ENCODE measurements at places on chromosomes 16 and 17.

GRCh38 chr17:9279893-9280292 lies 258.6 kb downstream of the NTN1 start:
- DNase-seq = no peak

DNA sequence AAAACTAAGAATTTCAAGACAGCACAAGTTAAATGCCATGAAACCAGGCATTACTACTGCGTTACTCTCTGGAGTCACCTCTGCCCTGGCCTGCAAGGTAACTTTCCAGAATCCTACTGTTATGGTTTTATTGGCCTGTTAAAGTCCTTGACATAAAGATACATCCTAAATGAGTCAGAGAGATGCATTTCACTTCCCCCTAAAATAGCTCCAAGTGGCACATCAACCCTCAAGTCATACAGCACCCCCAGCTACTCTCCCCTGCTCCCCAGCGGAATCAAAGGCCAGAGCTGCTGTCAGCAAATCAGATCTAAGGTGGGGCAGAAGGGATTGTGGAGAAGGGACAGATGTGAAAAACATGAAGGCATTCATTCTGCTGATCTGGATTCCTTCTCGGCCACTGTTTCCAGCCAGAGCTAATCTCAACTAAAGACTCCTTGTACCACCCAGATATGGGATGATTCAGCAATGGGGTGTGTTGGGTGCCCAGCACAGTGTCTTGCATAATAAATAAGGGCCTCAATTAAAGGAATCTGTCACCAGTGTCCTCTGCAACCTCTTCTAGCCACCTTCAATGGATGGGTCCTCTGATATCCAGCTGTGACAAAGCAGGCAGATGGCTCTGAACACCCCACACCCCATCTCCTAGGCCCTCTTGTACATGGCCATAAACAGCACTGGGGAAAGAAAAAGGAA lies 8.5 kb upstream of the CCL1 start:
- no peak for DNase-seq

DNA sequence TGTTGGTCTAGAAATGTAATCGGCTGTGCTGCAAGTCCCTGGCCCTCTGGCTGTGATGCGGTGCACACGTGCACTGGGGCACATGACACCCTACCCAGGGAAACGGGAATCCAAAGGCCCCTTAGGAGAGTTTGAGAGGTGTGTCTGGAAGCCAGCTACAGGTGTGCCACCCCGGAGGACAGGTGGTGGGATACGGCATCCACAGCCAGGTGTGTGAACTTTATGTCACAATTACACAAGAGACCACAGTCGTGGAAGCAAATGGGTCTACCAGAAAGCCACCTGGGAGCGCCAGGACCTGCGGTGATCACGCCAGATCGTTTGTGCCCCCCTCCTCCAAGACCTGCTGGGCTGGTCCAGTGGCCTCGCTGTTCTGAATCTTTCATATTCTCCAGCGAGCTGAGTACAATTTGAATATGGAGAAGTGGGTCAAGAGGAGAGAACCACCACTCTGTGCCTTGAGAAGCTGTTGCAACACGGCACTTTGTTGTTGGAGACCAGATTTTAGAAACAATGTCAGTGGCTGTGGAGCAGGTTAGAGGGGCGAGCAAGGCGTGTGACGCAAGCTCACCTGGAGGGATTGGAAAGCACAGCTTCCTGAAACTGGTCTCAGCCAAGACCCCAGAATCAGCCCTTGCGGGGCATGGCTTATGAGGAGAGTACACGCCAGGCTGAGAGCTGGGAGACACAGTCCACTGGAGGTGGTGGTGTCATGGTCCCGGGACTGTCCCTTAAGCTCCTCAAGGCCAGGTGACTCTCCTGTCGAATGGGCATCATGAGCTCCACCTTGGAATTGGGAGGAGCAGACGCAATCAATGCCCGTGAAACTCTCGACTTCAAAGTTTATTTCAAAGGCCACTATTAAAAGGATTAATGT lies 37.4 kb downstream of the COX4I1 start:
- DNase-seq = no peak

- DNase-seq = peak; percentile 8
Observed at GRCh38 chr17:68698746-68699145, 97.6 kb upstream of the FAM20A start.

DNA sequence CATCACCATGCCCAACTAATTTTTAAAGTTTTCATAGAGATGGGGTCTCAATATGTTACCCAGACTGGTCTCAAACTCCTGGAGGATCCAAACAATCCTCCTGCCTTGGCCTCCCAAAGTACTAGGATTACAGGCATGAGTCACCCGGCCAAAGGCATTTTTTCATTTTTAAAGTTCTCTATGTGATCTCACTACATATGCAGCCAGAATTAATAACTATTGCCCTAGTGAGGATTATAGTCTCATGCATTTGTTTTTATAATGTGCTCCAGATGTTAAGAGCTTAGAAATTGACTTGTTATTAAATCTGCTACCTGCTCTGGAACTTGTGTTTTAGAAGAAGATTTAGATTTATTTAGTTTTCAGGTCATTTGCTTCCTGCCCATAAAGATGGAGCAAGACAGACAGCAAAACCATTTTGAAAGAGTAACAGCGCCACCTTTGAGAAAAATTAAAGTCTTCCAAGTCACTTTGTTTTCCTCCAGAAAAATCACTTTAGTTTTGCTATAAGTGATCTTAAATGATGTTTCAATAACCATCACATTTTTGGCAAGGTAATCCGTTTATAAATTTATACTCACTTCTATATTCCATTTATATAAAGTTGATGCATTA lies 79.5 kb downstream of the CA4 start:
- DNase-seq = no peak

DNA sequence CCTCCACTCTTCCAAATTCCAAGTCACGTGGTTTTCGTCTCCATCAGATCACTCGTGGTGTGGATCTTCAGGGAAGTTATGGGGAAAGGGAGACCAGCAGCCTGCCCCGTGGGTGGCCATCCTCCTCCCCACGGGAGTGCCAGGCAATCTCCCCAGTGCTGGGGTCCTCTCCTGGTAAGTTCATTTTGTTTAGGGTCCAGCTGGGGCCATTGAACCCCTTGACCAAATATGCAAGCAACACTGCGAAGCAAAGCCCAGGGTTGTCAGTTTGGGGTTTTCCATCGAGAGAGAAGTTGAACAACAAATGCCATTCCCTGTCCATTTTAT lies 4.1 kb upstream of the LCMT1 start:
- DNase-seq = no peak

GRCh38 chr16:75443298-75443697 lies 10.0 kb upstream of the CFDP1 start:
- no peak for DNase-seq

- no peak for DNase-seq
Observed at GRCh38 chr16:65061935-65062518, 59.8 kb downstream of the CDH11 start.

GRCh38 chr17:28973425-28973824 lies 22.1 kb upstream of the PHF12 start:
- peak; percentile 22 for DNase-seq

DNA sequence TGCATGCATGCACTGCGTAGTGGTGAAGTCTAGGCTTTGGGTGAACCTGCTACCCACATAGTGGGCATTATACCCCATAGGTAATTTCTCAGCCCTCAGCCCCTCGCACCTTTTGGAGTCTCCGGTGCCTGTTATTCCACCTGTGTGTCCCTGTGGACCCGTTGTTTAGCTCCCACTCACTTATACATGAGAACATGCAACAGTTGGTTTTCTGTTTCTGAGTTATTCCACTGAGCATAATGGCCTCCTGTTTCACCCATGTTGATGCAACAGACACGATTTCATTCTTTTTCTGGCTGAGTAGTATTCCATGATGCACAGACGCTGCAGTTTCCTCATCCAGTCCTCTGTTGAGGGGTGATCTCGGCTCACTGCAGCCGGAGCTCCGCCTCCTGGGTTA lies 141.5 kb upstream of the CHMP6 start:
- no peak for DNase-seq

DNA sequence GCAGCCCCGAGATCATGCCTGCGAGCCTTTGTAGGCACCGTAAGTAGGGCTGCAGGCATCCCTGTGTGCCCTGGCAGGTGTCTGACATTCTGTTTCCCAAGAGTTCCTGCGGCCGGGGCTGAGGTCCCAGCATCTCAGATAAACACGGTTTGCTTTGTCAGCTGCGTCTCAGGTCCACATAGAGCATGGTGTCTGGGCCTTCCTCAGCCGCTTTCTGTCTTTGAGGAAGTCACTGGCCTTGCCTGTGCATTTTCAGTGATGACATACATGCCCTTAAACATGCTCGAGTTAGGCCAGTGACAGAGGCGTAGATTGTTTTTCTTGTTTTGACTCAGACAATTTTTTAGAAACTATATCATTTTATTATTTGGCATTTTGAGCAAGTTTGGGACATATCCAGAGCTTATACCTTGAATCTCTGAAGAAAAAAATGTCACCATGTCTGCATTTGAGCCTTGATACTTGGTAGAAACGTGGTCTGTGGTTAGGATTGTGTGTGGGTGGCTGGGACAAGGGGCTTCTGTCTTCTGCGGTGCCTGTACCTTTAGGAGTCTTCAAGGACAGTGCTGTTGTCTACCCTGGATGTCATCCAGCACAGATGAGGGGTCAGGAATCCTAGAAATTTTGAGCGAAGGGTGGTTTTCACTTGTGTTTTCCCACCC lies 105.8 kb downstream of the SNX29 start:
- no peak for DNase-seq

GRCh38 chr16:88618956-88619667 lies 19.3 kb upstream of the IL17C start:
- DNase-seq = no peak

- peak; percentile 48 for DNase-seq
Observed at GRCh38 chr17:64282753-64283080, 19.7 kb upstream of the TEX2 start.

DNA sequence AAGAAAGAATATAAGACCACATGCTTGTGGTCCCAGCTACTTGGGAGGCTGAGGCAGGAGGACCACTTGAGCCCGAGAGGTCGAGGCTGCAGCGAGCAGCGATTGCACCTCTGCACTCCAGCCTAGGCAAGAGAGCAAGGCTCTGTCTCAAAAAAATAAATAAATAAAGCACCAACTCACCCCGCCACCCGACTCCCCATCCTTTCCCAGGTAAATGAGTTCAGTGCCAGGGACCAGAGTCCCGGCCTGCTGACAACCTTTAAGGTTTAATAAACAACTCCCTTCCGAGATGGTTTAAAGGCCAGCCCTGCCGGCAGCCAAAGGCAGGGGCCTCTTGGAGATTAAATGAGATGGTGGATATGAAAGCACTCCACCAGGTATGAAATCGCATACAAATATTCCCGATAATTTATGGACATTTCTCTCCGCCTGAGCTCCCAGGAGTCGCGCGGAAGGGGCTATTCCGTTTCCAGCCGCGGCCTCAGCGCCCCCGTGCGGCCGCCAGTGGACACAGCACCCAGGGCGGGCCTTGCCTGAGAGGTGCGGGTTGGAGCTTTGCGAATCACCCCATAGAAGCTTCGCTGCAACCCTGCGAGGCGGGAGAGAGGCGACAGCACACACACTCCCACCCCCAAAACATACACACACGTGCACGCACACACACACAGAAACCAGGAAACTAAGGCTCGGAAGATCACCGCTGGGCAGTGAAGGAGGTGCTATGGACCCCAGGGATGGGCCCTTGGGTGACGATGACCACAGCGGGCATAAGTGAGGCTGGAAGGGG lies 4.0 kb upstream of the RPL38 start:
- DNase-seq = peak; percentile 31

Measured in NCI-H2171 treated with DMSO at 0.1 percent for 48 hours (cell line).